Stimulated activated CD4-positive, alpha-beta T cell treated with anti-CD3 and anti-CD28 coated beads, Interleukin-1b, Interleukin-23, amount 100 ng/mL, for 4 hours (primary cell): ENCODE measurements at places on chromosomes 2 and 18.
A peak's percentile ranks its signal among the peaks of the same experiment; 100 is the strongest.

DNA sequence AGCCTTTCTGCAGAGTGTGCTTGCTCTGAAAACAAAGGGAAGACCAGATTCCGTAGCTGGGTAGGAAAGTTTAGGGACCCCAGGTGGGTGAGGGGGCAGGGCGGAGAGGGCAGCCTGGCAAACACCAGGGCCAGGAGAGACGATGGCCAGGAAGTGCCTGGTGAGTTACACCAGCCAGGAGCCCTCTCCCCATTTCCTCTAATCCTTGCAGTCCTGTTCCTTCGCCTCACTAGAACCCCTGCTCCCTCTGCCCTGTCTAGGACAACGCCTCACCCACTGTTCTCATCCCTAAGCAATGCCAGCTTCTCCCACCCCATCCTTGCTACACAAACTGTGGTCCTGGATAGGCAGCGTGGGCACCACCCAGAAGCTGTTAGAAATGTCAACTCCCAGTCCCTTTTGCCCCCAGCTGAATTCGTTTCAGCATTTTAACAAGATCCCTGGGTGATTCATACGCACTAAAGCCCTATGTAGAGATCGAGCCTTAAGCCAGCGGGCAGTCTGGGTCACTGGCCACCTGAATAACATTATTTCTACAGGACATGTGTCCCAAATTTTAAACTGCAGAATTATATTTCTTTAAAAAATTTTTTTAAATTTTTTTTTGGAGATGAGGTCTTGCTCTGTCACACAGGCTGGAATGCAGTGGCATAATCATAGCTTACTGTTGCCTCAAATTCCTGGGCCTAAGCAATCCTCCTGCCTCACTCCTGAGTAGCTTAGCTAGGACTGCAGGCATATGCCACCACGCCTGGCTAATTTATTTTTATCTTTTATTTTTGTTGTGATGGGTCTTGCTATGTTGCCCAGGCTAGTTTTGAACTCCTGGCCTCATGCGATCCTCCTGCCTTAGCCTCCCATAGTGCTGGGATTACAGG lies 10.9 kb downstream of the WIPF1 start:
- DNase-seq, result no peak

- DNase-seq, result no peak
Observed at GRCh38 chr2:106261871-106262321, 67.8 kb upstream of the UXS1 start.

DNA sequence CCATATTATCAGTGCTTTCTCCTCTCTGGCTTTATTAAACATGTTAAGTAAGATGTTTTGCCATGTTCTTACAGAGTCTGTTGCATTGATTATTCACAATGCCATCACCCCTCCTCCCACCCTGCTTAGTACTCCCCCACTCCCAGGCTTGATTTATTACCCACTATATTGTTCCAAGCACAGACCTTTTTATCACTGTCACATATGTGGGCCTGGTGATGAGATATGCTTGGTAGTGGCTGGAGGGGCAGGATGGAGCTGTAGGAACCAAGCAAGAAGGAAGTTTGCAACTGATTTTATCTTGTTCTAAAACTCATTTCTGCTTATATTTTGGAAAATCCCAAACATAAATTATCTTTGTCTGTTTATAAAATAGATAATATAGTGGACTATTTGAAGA lies 748.2 kb upstream of the CELF4 start:
- no peak for DNase-seq

- peak; percentile 19 for DNase-seq
Observed at GRCh38 chr18:58671632-58672564, 633 bp downstream of the MALT1 start.

- DNase-seq, result no peak
Observed at GRCh38 chr2:152468899-152469692, 134.1 kb downstream of the FMNL2 start.

DNA sequence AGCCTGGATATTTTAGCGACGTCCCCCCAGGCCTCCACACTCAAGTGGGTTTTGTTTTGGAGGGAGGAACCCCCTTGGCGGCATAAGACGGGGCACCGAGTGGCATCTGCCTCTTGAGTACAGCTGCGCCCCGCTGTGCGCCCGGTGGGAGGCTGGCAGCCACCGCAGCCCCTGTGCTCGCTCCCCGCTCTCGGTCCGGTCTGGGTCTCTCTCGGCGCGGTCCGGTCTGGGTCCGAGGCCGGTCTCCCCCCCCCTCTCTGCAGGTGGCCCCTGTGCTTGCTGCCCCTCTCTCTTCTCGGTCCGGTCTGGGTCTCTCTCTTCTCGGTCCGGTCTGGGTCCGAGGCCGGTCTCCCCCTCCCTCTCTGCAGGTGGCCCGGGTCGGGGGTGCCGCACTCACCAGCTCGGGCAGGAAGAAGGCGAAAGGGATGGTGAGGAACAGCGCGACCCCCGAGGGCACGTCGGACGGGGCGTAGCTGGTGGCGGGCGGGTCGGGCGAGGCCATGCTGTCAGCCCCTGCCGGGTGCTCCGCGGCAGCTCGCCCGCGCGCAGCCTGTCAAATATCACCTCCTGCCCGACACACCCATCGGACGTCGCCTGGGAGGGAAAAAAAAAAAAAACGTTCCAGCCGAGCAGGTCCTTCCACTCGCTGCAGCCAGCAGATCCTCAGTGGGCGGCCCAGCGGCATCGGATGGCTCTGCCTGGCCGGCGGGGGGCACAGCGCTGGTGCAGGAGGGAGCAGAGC lies at the start of gene MALL:
TSS of gene MALL (minus strand) at position 532 of the 742 bp plus-strand sequence. CDS start at position 502, 30 bp downstream.
- DNase-seq, result no peak

DNA sequence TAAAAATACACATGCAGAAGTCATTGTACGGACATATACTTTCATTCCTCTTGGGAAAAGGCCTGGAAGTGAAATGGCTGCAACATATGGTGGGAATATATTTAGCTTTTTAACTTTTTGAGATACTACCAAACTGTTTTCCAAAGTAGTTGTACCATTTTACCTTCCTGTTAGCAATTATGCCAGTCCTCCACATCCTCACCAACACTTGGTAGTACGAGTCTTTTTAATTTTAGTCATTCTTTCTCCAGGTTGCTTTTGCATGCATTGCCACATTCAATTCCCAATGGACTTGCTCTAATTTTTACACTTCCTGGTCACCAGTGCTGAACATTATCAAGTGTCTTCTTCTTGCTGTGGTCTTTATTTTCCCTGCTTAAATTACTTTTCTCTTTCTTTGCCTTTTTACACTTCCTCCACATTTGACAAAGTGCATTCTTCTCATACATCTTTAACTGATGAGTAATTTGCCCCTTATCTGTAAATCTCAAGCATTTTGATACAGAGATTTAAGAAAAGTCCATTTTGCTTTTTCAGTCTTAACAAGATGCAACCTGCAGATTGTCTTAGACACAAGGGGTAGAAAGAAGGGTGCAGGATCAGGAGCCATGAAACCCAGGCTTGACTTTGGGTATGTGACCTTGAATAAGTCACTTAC lies 14.5 kb downstream of the VIT start:
- DNase-seq, result no peak

GRCh38 chr2:218781691-218782527 lies at the start of gene CYP27A1:
Gene CYP27A1, plus strand, starts transcription at chr2:218782147. Its CDS starts 36 bp downstream, at chr2:218782183.
- no peak for DNase-seq

DNA sequence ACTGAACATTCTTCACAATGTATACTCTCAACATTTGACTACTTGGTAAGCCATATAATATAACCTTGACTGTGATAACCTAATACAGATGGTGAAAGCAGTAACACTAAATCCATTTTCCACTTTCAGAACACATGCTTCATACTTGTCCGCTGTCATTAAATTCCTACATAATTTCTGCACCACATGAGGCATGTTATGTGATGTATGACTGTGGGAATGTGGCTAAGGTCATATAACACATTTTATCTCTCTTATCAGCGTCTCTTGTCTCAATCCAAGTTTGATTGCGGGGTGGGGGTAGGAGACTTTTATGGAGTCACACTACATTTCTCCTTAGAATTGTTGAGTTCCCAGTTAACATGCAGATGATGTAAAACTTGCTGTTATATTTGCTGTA lies 110.9 kb downstream of the MTCL1 start:
- DNase-seq, result no peak

DNA sequence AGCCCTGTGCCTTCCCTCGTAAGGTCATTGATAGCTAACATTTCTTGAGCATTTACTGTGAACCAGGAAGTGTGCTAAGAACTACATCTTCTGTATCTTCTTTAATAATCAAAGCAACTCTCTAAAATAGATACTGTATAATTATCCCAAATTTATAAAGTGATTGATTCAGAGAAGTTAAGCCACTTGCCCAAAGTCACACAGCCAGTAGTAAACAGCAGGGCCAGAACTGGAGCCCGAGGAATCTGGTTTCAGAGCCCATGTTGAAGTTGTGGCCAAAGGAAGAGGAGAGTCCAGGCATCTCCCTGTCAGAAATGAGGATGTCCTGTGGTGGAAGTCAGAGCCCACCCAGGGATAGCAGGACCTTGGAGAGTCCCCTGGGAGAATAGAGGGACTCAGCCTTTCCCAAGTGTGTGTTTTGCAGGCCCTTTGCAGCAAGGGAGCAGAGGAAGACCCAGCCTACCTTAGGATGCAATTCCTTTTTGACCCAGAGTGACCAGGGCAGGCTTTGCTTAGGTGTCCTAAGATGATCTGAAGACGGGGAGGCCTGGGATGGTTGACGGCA lies 134.2 kb downstream of the DYSF start:
- DNase-seq, result no peak

DNA sequence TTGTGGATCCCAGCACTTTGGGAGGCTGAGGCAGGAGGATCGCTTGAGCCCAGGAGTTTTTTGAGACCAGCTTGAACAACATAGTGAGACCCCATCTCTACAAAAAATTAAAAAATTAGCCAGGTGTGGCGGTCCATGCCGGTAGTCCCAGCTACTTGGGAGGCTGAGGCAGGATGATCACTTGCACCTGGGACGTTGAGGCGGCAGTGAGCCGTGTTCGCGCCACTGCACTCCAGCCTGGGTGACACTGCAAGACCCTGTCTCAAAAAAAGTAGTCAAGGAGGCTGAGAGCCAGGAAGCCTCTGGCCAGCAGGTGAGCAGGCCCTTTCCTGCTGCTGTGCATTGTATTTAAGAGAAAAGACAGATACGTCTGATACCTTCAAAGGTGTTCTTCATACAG lies 11.1 kb upstream of the PROC start:
- no peak for DNase-seq

DNA sequence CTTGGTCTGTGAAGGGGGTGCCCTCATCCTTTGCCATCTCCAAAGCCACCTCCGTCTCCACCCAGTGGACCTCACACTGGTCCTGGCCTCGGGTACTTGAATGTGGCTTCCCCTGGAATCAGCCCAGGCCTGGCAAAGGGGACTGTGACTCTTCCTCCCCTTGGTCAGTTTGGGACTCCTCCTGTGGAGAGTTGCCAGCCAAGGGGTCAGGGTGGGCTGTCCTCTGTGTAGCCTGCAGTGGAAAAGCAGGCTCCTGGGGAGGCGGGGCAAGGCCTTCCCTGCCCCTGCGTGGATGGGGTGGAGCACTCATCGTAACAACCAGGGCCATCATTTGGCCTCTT lies 59.8 kb downstream of the INHBB start:
- no peak for DNase-seq

- DNase-seq, result no peak
Observed at GRCh38 chr2:51013079-51013932, 18.6 kb downstream of the NRXN1 start.

GRCh38 chr18:9848170-9848879 lies 37.4 kb upstream of the TXNDC2 start:
- DNase-seq, result no peak

DNA sequence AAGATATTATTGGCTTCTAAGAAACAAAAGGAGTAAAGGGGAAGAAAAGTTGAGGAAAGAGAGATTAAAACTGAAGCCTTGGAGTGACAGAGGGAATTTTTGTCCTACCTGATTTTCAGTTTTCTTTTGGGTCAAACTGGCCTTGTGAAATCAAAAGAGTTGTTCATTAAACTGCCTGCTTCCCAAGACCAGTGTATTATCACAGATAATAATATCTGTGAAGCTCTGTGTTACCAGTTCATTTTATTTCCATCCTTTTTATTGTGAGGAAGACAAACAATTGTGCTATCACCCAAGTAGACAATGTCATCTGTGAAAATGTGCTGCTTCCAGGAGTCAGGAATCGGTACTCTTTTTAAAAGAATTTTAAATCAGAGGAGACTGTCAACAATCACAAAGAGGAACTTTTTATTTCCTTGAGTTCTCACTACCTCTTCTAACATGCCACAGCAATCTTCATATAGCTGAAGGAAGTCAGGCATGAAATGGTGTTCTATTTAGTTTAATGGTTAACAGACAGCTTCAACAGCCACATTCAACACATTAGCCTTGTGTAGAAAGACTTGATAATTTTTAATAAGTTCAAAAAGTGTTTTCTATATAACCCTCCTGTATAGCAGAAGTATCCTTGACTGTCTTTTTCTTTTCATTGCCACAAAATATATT lies 554.8 kb downstream of the PIK3C3 start:
- DNase-seq, result no peak

- DNase-seq, result no peak
Observed at GRCh38 chr18:79962835-79963657, 1.4 kb upstream of the HSBP1L1 start.

- DNase-seq, result no peak
Observed at GRCh38 chr2:9275399-9275798, 68.8 kb downstream of the ASAP2 start.

GRCh38 chr18:53191634-53192033 lies 851.6 kb downstream of the DCC start:
- DNase-seq, result no peak

DNA sequence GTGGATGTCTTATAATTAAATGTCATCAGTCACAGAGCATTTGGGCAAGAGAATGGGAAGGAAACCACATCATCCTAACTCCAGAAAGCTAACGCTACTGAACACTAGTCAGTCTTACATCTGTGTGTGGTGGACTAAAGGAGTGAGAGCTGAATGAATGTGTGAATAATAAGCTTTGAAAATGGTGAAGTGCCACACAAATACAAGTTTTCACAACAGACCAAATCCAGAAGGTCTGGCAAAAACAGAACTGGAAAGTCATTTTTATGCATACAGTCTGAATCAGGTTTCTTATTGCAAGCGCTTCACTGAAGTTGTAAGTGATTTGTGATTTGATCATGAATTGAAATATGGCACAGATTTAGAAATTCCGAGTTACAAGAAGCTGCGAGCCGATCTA lies 175.7 kb downstream of the ZNF516 start:
- DNase-seq, result no peak

DNA sequence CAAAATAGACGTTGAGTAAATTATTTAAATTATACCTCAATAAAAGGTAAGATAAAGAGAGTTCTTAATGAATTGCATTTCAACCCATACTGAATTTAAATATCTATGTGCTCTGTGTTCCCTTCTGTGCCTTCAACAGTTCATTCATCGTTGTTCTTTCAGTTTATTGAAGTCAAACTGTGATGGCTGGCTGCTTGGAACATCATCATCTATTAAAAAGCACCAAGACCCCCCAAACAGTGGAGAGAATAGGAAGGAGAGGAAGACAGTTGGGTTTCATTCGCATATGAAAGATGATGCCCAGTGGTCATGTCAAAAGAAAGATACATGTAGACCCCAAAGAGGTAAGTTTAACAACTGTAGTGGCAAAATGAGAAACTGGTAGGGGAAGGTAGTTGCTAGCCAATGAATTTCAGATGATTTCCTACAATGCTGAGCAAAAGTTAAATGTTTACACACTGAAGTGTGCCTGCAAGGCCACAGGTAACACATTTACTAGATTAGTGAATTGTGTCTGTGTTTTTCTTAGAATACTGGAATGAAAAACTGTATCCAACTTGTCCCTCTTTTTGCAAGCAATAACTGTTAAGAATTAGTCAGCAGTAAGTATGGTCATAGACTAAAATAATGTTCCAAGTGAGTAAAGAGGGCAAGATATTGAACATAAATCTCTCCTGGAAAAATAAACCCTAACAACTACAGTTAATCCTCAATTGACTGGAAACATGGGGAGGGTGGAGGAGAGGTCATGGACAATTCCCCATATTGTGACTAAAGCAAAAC lies 331.3 kb downstream of the KIAA1328 start:
- DNase-seq, result no peak
